ENCODE measurements at places on chromosomes 2 and 18.

DNA sequence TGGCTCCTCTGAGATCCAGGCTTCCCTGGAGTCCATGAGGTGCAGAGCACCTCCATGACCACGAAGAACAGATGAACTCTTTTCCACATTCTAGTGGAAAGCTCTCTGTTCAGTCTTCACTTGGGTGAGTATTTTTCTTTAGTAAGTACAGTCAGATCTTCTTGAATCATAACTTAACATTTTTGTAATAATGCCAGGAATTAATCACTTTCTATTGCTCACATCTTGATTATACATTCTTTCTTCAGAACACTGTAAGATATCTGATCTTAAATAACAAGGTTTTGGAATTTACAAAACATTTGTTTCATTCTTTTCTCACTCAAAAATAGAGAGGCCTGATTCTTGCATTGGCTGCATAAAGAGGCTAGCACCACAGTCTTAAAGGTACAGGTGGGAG lies 45.4 kb upstream of the RND3 start:
- peak; percentile 82 for DNase-seq

GRCh38 chr2:80830891-80831290 lies 526.3 kb upstream of the LRRTM1 start:
- no peak for DNase-seq

GRCh38 chr2:7730990-7731389 lies 813.8 kb downstream of the RNF144A start:
- no peak for DNase-seq

DNA sequence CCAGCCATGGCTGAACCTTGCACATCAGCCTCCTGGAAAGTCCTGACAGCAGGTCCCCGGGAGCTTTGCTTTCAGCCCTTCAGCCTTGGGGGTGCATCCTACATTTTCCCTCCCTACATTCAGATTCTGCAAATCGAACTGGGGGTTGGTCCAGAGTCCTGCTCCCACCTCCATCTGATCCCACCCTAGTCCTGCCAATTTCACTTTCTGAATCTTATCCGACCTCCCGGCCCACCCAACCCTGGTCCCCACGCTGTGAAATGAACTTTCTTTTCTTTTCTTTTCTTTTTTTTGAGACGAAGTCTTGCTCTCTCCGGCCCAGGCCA lies 47.8 kb upstream of the ODC1 start:
- no peak for DNase-seq

GRCh38 chr18:55088000-55088401 lies 128.7 kb upstream of the CCDC68 start:
- DNase-seq = no peak

GRCh38 chr2:191314697-191315364 lies 69.6 kb downstream of the MYO1B start:
- no peak for DNase-seq

DNA sequence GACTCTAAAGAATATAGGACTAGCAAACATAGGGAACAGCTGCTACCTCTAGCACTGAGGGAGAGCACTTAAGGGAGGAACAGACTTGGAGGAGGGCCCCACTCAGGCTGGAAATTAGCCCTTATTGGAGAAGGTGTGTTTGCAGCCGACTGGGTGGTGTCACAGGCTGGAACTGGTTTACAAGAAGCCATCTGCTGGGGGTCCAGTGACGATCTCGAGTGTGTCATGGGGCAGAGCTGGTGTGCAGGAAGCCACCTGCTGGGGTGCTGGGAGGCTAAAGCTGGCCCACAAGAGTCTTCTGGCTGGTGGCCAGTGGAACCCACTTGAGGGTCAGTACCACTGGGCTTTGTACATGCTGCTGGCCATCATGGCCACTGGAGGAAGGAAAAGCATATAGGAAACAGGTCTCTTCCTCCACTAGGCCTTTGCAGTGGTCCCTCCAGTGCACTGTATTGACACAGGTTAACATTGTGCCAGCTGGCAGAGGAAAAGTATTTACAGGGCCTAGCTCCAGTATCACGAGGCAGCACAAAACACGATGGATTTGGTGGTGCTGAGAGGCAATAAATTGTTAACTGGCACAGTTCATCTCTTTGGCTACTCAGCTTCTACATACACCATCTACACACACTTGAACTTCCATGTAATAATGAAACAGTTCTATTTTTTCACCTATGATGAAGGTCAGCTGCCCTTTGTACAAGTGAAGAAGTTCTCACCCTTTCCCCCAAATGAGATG lies 43.6 kb downstream of the MAP3K20 start:
- DNase-seq = no peak

DNA sequence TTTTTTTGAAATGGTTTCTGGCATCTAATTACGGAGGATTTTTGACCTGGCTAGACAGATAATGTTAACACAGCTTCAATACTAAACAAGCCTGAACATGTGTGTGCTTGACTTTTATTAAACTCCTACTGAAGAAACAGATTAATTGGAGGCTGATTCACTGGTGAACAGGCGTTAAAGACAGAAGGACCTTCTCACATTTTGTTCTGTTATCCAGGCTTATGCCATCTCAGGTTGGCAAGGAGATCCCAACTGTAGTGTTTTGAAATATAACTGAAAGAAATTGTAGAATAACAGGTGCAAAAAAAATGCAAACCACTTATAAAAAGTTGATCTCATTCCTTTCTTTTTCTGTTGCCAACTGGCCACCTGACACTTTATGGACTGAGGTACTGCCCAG lies 269.6 kb downstream of the ARHGAP15 start:
- no peak for DNase-seq

GRCh38 chr2:170425281-170425751 lies 247.4 kb downstream of the MYO3B start:
- peak; percentile 36 for DNase-seq

GRCh38 chr2:42342795-42343241 lies 18.2 kb downstream of the COX7A2L start:
- no peak for DNase-seq

GRCh38 chr2:172735582-172736423 lies at the start of gene RAPGEF4:
RAPGEF4 (plus strand) TSS chr2:172735845; CDS start chr2:172735984, 139 bp downstream.
- no peak for DNase-seq

GRCh38 chr2:100676346-100676745 lies 113.6 kb downstream of the PDCL3 start:
- no peak for DNase-seq
